Activated naive CD4-positive, alpha-beta T cell treated with anti-CD3 and anti-CD28 coated beads for 36 hours (primary cell): ENCODE measurements at places on chromosomes 13 and 19.

DNA sequence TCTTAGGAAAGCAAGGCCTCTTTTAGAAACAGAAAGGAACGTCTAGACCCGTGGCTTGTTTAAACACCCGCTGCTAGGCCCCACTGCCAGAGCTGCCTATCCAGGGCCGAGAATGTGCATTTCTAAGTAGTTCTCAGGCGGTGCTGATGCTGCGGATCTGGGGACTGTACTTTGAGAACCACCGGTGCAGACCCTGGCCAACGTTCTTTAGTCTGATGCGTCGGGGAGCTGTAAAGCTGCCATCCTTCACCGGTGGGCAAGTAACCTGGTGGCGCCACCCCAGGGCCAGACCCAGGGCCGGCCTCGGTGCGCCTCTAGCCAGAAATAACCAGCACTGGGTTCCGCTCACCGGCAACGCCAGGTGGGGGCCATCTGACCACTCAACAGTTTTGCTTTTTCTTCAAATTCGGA, 47.1 kb downstream of the TGDS start:
- DNase-seq, result peak; percentile 51

DNA sequence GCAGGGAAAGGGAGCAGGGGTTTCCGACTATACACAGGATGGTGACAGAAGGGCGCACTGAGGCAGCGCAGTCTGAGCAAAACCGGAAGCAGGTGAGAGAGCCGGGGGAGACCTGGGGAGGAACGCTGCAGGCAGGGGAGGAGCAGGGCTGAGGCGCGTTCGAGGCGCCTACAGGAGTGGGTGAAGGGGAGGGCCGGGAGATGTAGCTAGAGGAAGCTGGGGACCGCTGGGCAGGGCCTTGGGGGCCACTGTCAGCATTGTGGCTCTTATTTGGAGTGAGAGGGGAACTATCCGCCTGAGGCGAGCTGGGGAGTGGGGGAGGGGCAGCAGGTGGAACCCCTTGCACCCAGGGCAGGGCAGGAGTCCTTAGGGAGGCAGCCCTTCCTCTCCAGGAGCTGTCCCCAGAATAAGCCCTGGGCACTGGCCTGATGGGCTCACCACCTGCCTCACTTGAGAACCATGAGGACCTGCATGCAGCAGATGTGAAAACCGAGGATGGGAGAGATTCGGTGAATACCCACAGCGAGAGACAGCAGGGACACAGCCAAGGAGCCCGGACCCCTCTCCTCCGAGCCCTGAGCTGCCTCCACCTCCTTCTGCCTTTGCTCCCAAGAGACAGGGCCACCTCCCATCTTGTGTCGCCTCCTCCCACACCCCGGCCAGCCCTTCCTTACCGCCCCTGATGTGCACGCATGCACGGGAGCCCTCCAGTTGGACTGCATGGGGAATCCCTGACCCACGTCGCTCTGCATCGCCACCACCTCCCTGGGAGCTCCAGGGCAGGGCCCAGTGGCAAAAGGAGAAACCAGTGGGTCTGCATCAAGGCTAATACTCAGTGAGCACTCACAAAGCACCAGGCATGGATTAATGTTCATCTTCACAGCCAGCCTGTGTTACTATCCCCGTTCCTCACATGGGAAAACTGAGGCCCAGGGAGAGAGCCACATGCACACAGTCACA, 10.3 kb downstream of the AKT2 start:
- DNase-seq, result peak; percentile 71

DNA sequence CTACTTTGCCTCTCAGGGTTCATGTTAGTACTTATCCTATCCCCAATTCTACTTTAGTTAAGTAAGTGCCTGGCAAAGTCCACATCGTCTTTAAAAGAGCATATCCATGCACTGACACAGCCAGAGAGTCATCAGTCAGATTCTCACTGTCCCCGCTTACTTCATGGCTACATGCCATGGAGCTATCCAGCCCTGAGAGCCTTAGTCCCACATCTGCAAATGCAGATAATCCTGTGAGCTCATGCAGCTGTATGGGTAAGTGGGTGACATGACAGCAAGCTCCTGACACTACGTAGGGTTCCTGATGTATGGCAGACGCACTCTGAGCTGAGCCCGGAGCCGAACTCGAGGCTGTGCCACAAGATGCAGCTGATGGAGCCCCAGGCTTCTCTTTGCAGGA, 661.5 kb downstream of the LIG4 start:
- DNase-seq, result no peak

GRCh38 chr13:74000876-74001275, 133.3 kb downstream of the KLF12 start:
- no peak for DNase-seq

DNA sequence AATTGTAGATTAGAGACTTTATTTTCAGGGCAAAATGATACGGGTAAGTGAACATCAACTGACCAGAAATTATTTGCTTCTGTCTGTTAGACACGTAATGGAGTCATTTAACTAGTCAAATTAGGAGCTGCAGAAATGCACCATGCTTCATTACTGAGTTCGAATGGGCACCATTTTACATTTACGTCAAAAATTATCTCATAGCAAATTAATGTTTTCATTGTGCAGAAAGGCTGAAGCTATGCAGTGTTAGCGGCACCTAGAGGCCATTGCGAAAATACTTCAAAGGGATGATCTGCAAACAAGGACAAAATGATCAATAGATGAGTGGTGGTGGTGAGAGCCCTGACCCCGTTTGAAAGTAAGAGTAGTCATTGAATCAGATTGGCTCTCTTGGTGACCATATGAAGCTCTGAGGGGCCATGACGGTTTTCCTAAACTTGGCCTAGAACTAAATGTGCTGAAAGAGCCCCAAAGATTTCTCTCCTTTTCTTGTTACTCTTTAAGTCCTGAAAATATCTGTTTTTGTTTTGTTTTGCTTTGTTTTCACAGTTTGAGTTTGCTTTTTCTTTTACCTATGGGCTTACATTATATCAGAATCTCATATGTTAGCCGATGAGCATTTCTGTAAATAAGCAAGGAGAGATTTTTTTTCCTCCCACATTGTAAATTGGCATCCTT, 277.9 kb downstream of the ZNF536 start:
- DNase-seq, result peak; percentile 65

DNA sequence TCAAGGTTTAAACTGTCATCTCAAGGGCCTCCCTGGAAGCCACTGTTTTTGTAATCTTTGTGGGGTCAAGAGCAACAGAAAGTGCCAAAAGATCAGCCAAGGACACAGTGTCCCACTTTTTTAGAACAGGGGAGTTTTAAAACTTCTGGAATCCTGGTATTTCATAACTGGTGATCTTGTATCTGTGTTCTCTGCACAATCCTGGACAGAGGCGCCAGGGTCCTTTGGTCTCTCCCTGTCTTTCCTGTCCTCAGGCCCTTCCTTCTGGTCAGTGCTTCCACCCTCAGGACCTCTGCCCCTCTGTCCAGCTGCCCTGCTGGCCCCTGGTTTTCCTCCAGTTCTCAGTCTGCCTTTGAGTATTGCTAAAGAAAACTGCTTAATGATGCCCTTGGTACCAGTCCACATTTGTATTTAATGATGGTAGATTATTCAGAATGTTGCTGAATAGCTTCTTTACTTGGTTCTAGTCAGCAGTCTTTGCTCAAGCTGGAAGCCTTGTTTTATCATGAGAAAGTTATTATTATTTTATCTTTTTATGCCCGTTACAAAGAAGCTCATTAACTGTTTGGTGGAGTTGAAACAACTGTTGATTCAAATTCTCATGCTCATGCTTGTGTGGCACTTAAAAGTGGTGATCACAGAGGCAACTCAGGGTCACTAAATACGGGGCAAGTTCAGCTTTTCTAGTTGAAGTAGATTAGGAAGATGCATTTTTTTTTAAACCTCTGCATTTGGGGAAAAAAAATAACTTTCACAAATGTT, 47.5 kb downstream of the WASF3 start:
- no peak for DNase-seq

DNA sequence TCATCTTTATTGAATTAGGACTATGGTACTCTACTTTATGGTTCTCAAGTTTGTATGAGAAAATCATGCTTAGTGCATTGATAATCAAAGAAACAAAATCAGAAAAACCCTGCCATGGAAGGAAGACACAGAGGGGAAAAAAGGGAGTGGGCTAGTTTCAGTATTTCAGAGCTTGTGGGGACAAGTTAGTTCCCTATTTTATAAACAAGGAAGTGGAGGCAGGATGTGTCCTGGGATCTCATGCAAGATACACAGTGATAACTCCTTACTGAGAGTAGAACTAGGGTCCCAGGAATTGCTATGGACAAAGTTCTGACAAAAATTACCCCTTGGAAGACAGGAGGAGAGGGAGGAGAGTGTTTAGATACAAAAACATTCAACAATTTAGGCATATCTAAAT, 1277.3 kb downstream of the UQCRFS1 start:
- no peak for DNase-seq

DNA sequence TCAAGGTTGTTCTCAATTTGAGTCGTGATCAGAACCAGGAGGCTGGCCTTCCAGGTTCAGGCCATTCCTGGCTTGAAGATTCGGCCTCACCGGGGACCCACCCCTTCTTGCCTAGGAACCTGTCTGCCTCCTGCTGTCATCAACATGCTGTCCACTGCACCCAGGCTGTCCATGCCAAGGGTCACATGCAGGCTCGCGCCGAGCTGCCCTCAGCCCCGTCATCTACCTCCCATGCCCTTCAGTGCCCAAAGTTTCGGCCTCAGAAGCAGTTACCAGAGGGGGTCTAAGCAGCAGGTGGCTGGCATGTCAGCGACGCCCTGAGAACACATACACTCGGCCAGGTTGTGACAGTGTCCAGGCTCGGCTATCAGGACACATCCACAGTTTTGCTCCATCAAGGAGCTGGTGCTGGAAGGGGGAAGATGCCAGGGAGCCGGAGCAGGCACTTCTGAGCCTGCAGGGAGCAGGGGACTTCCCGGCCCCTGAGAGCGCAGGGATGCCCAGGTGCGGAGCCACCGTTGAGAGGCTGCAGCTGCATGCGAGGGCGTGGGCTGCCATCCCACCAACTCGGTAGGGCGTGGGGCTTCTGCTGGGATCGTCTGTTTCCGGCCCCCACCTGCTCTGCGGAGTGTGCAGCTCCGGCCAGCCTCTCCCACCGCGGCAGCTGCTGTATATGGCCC, 590.9 kb upstream of the SLITRK5 start:
- no peak for DNase-seq

GRCh38 chr13:40318366-40318765, 348.1 kb downstream of the FOXO1 start:
- peak; percentile 23 for DNase-seq

- DNase-seq, result no peak
Observed at GRCh38 chr19:15937771-15938170, 3.4 kb upstream of the CYP4F11 start.
